Esophagus squamous epithelium (tissue), 5 donors: ENCODE measurements at places on chromosomes 7 and 10.

- DNase-seq, result no peak
Measured at GRCh38 chr10:104247513-104248146, 7.1 kb upstream of the GSTO1 start.

DNA sequence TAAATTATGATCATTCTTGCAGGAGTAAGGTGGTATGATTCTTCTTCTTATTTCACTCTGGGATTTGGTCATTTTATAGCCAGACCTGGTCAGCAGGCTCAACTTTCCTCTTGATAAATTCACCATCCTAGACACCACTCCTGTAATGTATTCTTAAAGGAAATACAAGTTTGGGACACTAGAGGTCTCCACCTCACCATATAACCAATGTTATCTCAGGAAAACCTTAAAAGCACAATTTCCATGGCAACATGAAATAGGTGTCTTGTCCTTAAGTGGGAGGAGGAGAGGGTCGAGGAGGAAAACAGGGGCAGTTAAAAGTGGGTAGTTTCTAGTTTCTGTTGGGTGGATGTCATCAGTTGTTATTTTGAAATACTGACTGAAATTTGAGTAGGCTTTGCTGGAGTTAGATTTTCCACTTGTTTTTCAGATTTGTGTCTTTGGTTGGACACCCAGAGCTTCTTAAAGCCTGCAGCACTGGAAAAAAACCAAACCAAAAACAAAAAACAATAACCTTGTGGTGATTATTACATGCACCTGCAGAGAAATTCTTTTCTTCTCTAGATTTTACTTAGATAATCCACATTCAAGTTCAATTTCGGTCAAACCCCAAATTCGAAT lies 163.1 kb downstream of the PRKCQ start:
- no peak for DNase-seq

GRCh38 chr7:37592366-37592765 lies 91.2 kb upstream of the GPR141 start:
- no peak for DNase-seq

DNA sequence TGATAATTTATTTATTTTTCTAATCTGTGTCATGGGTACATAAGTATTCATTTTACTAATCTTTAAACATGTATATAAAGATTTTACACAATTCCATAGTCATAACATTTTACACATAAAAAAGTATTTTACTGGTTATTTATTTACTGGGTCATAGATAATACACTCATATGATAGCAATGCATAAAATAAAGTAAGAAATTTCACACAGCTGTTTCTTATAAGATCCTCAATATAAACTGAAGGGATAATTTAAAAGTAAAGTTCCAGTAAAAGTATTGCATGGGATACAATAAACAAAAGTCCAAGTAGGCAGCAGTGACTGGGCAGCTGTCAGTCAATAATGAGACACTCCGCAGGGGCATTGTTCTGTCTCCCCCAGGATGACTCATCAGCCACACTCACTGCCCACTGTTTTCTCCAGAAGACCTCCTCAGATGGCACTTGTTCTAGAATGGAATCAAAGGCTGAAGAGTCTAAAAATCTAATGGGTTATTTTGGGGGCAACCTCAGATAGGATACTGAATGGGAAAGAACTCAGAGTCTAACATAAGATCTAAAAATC lies 32.7 kb downstream of the DPY19L1 start:
- no peak for DNase-seq

DNA sequence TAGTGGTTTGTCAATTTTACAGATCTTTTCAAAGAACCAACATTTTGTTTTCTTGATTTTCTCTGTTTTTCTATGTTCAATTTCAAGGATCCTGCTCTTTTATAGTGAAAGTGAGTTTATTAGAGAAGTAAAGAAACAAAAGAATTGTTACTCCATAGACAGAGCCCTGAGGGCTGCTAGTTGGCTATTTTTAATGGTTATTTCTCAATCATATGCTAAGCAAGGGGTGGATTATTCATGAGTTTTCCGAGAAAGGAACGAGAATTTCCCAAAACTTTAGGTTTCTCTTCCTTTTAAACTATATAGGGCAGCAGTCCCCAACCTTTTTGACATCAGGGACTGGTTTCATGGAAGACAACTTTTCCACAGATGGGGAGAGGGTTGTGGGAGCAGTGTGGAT lies 165.0 kb downstream of the CCSER2 start:
- DNase-seq, result no peak

DNA sequence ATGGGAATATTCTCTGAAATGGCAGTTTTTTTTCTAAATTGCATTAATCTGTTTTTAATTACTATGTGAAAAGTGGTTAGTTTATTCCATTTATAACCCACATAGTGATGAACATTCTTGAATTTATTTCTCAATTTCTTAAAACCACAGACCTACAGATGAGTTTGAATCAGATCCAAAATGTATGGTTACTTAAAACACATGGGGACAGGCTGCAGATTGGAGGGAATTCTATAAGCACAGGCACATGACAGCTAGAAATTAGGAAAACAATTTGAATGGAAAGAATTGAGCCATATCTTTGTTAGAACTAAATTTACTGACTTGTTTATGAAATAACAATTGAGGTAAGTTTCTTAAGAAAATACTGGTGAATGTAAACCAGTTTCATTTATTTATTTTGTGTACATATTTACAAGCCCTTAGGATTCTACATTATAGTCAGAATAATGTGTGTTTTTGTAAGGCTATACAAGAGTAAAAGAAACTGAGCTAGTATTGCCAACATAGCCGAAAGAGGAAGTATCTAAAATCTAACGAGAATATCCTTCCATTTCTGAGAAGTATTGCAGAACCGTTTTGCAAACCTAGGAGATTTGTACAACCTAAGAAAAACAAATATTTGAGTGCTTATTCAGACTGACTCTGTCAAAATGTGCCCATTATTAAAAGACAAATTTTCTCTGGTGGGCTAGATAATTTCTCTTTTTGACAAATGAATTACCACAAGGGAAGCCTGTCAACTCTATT lies 434.3 kb upstream of the SEMA3D start:
- no peak for DNase-seq
